ENCODE measurements at places on chromosomes 1 and 21.
A peak's percentile ranks its signal among the peaks of the same experiment; 100 is the strongest.

DNA sequence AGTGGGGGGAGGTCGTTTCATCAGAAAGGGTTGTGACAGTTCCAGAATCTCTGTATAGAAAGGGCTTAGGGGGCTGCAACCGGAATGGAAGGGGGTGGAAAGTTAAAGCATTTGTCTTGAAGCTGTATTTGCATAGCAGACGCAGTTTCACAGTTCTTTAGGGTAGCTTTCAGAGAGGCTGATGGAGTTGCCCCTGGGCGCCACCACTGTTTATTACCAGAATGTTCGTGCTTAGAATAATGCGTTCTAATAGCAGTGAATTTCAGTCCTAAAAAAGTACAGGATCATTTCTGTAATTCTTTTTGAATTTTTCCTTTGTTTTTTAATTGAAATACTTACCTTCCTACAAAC, 1.3 kb downstream of the EXO1 start:
- DNase-seq, result no peak

GRCh38 chr1:45410850-45411509, 70.7 kb upstream of the MUTYH start:
- DNase-seq, result peak; percentile 11

- DNase-seq, result no peak
These were observed 111.9 kb downstream of the PRDM16 start for GRCh38 chr1:3180915-3181314.

DNA sequence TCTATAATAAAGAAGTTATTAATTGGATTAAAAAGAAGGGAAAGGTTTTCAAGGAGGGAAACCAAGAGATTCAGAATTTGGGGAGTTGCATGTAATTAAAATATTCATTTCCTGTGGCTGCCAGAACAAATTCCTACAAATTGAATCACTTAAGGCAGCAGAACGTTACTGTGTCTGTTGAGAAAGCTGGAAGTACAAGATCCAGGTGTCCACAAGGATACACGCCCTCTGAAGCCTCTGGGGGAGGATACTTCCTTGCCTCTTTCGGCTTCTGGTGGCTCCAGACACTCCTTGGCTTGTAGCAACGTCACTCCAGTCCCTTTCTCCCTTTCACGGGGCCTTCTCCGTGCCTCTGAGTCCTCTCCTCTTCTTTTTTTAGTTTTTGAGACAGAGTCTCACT, 67.9 kb downstream of the KAZN start:
- no peak for DNase-seq

- DNase-seq, result no peak
These were observed 50.2 kb downstream of the DENND1B start for GRCh38 chr1:197725044-197725443.

- DNase-seq, result no peak
These were observed 278.4 kb downstream of the C1orf94 start for GRCh38 chr1:34455121-34455520.

DNA sequence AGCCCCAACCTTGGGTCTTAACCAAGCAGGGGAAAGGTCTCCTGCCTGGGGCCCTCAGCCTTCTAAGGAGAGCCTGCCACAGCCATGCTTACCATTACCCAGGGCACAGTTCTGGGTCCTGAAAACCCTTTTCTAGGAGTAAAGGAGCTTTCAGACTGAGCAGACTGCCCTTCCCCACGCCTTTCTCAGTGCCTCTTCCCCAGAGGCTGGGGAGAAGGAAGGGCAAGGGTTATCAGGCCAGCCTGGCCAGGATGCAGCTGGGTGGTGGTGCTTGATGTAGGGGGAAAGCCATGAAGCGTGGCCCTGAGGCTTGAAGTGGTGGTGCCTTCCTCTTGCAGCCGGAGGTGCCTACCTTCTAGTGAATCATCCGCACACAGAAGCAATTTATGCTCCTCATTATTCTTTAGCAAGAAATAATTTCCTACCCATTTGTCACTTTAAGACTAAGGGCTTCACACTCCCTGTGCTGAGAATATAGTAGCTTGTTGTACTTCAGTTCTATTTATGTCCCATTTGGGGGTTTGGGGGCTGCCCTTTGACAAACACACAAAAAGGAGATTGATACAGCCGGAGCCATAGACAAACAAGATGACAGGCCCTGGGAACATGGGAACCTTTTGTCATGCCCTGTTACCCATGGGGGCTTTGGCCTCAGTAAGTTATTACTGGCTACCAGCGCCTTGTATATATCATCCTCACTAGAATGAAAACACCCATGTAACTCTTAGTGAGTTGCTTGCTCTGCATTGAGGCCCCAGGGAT, 40.7 kb downstream of the MAN1C1 start:
- DNase-seq, result peak; percentile 82

GRCh38 chr1:241992734-241993133, 6.2 kb downstream of the MAP1LC3C start:
- DNase-seq, result no peak

DNA sequence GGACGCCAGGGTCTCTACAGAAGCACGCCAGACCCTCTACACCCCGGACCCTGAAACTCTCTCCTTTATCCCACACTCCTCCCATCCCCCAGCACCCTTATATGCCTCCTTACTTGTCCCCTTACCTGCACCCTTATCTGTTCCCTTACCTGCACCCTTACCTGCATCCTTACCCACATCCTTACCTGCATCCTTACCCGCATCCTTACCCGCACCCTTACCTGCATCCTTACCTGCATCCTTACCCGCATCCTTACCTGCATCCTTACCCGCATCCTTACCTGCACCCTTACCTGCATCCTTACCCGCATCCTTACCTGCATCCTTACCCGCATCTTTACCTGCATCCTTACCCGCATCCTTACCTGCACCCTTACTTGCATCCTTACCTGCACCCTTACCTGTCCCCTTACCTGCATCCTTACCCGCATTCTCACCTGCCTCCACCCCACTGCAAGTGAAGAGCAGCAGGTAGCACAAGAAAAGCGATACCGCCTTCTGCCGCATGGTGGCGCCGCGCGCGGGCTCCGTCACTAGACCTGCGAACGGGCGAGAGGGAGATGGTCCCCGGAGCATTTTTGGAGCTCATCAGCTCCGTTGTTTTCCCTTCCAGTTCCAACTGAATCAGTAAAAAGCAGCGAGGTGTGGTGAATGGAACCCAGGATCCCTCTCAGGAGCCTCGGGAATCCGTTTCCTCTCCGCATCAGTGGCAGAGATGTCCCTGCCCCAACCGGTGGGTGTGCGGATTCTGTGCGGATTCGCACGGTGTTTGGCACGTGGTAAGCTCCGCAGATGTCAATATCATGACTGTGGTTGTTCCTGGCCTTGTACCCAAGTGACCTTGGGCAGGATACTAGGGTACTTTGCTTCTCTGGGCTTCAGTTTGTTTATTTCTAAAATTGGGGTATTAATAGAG, 2.9 kb downstream of the IFI6 start:
- DNase-seq, result peak; percentile 68

DNA sequence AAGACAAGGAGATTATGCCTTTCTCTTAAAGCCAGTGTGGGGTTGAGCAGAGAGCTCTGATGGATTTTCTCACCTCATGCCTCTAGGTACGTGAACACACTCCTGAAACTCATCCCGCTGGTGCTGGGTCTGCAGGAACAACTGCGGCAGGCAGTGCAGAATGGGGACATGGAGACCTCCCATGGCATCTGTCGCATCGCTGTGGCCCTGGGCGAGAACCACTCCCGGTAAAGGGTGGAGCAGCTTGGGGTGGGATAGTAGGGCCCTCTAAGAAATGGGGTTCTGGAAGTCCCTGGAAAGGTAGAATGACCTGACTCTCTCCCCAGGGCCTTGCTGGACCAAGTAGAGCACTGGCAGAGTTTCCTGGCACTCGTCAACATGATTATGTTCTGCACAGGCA, 9.5 kb downstream of the IPO13 start:
- no peak for DNase-seq

GRCh38 chr1:117572546-117572945, 33.3 kb upstream of the TENT5C start:
- no peak for DNase-seq

DNA sequence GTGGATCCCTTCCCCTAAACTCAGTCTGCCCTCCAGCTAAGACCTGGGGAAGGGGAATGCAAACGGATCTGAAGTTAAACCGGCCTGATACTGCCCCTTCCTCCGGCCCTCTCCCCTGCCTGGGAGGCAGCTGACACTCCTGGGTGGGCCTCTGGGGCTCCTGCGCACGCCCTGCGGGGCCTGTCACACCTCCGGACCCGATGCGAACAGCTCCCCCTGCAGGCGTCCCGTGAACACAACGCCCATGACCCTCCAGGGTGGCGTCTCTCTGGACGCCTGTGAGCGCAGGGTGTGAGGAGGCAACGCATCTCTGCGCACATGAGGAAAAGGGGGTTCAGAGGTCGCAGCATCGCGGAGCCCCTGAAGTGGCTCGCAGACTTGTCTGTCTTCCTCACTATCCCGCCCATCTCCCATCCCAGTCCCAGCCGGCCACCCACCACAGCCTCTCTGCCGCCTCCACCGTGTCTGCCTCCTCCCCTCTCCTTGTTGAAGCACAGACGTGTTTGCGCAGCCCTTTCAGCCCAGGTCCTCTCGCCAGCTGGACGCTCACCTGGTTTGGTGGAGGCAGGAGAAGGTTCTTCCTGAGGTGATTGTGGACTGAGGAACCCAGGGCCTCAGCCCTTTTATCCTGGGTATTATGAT, 421 bp upstream of the LCE3A start:
- DNase-seq, result peak; percentile 11

- DNase-seq, result no peak
These were observed 11.7 kb upstream of the WNT9A start for GRCh38 chr1:227959325-227959860.

DNA sequence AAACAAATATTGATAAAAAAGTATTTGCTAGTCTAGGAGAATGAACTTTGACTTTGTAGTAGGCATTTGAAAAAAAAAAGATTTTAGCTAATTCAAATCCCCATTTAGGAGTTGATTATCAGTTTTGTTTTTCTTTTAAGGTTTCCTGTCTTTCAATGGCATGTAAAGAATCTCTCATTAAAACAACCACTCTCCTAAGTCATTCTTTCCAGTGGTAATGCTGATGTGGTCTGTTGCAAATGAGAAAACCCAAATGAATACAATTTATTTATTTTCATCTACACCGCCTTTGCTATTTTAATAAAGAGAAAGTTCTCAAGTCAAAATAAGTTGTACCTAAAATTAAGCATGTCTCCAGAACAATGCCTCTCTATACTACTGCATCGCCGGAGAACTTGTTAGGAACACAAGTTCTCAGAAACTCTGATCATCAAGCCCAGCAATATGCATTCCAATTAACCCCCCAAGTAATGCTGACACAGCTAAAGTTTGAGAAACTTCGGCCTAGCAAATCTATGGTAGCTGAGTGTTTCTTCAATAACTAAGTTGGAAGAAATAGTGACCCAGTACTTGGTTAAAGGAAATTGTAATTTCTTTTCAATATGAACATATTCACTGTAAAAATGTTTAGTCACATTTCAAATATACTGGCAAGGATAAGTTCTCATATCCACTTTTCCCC, 255.1 kb downstream of the PTPRC start:
- no peak for DNase-seq

DNA sequence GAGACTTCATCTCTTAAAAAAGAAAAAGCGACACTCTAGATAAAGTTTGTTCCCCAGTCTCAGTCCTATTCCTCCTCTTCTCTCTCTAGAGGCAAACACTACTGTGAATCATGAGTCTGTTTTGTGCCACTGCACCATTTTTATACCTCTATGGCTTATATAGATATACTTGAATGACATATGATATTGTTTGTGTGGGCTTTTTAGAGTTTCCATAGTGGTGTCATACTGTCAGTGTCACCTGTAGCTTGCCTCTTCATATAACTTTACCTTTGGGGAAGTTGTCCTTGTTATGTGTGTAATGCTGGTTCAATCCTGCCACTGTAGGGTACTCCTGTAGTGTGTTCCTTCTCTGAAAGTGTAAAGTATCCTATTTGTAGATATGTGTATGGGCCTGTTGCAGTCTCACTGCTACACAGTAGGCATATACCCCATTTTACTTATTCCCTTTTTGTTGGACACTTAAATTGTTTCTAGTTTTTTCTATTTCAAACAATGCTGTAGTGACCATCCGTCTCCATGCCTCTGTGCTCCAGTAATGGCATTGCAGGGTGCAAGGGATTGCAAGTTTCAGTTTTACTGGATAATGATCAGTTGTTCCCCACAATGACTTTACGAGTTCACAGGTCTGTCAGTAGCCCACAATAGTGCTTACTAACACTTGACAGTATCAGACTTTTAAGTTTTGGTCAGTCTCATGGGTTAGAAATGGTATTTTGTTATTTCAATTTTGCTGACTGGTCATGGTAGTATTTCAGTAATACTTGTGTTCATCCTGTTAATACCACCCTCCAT, 2.7 kb downstream of the PRMT2 start:
- no peak for DNase-seq

GRCh38 chr1:164765557-164765956, 206.6 kb downstream of the PBX1 start:
- DNase-seq, result no peak

GRCh38 chr1:12544357-12544756, 73.7 kb downstream of the DHRS3 start:
- DNase-seq, result no peak

DNA sequence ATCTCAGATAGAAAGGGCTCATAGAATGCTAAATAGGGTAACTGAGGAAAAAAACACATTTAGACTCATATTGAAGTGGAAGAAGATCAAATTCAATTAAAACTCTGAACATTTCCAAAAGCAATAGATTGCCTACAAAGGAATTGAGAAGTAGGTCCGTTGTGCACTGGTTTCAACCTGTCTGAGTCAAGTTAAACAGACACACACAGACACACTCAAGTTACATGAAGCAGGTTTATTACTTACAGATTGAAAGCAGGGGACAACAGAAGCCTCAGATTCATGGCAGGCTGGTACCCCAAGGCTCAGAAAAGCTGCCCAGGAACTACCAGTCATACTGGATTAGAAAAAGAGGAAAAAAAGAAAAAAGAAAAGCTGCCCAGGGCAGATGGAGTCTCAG, 20.7 kb upstream of the S100A2 start:
- no peak for DNase-seq

GRCh38 chr1:41243079-41243385, 926 bp upstream of the SCMH1 start:
- no peak for DNase-seq

DNA sequence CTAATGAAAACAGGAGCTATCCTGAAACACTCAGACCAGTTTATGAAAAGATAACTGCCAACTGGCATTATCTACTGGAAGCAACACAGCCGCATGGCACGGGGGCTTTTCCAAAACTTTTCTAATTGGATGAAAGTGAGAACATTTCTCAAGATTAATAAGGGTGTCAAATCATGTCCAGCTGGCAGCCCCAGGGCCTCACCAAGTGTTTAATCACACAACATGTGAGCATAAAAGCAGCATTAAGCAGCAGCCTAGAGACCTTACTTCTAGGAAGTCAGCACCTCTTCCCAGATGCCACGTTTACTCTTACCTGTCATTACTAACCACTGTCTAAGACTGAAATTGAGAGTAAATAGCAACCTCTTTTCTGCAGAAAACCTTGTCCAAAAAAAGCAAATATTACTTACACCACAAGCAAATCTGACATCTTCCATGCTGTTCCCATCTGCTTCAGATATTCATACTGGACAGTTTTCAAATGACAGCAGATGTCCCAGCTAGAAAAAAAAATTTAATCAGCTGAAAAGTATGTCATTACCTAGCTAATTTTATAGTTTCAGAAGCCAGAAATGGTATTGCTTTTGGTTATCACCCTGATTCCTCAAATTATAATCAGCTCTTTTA, 341.5 kb upstream of the ZP4 start:
- no peak for DNase-seq

- no peak for DNase-seq
These were observed 71.3 kb upstream of the LRRC8B start for GRCh38 chr1:89453123-89453972.

GRCh38 chr1:178539291-178539690, 26.4 kb downstream of the TEX35 start:
- DNase-seq, result no peak

- DNase-seq, result no peak
These were observed 15.9 kb upstream of the TNFSF4 start for GRCh38 chr1:173223031-173223380.

- no peak for DNase-seq
These were observed 46.1 kb upstream of the LIN9 start for GRCh38 chr1:226355016-226355415.
